Fibroblast of the aortic adventitia (primary cell): ENCODE measurements at places on chromosomes 3 and 15. TPM values are rescaled to one million over a fixed set of nuclear protein-coding genes. Genes with fewer than 3 reads are reported as not detected.

DNA sequence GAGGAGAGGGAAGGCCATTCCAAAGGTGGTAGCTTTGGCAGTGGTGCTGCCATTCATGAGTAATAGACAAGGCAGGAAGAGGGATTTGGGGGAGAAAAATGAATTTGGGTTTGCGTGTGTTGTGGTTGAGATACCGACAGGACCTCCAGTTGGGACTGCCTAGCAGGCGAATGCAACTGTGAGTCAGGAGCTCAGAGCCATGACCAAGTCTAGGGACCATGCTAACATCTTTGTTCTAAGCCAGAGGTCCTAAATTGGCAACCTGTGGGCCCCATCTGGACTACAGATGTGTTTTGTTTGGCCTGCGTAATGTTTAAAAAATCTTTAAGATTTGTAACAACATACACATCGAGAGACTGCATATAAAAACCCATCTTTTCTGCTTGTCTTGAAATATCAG, 61.6 kb downstream of the SAMMSON start:
- no peak for DNase-seq

DNA sequence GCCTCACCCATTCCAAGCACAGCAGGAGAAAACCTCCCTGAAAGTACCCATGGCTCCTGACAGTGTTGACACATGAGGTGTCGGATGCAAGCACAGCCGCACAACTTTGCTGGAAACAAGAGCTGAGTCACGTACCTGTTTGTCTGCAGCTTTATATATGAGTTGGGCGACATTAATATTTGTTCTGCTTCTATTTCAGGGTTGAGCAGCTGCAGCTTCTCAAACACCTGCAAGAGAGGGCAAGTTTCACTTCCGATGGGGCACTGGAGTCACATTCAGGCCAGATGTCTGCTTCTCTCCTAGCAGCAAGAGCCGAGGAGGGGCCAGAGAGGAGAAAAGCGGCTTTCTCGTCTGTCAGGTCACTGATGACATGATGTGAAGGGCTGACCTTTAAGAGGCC, 88.0 kb downstream of the NUP210 start:
- no peak for DNase-seq

GRCh38 chr3:54999811-55000210, 72.0 kb upstream of the LRTM1 start:
- no peak for DNase-seq

DNA sequence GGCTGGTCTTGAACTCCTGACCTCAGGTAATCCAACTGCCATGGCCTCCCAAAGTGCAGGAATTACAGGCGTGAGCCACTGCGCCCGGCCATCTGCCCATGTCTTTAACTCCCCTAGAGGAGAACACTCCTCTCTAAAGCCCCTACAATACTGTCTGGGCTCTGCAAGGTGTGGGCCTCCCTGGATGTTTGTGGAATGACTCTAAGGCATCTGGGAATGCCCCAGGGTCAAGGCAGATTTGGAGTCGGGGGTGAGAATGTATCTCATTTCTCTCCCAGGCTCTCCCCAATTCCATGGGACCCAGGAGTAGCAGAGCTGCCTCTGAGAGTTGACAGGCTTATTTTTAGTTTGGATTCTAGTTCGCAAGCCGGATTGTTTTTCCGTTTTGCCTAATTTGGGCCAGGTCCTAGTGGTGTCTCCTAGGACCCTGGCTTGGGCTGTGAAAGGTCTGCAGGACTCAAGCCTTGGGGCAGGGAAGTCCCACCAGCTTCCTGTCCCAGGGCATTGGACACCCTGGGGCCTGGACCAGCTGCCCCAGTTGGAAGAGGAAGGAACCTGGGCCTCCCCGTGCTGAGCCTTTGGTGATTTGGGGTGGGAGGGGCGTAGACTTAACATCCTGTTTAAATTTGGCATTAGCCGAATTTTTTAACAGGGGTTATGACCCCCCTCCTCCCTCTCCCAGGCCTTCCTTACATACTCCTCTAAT, 53.5 kb downstream of the MAGEF1 start:
- no peak for DNase-seq

DNA sequence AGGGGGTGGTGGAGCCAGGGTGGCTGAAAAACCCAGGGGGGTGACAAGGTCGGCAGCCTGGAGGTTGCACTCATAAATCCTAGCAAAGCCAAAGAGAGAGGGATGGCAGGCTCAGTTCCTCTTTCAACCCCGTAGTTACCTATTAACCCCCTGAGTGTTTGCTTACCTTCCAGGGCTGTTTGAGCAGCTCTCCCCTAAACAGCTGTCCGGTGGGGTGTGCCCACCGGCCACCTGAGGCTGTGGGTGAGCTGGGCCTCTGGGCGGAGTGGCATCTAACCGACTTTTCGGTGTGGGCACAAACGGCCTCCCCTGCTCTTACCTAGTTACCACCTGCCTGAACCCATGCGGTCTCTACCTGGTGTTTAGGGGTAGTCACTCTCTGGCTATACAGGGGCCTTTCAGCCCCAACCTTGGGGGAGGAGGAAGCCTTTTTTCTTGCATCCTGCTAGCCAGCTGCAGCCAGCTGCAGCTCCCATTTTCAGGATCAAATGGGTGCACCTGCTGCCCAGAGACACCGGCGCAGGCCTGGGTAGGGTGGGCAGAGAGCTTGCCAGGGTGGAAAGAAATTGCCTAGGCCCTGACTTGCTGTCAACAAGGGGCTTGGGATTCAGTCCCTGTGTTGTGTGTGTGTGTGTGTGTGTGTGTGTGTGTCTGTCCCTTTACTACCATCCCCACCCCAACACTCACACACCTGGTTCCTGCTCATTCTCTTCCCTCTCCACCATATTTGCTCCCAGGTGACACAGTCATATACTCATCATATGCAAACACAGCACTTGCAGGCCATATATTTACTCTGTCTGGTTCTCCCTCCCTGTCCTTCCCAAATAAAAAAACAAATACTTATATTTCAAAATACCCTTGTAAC, 3.7 kb downstream of the DLL4 start:
- no peak for DNase-seq

GRCh38 chr3:78090382-78090781, 1050.5 kb downstream of the ROBO2 start:
- DNase-seq, result no peak

GRCh38 chr15:59232476-59232875, 25.8 kb downstream of the LDHAL6B start:
- peak; percentile 88 for DNase-seq

GRCh38 chr15:48688493-48688892, 43.0 kb upstream of the FBN1 start:
- no peak for DNase-seq

- no peak for DNase-seq
Measured at GRCh38 chr3:161345023-161345422, 26.3 kb downstream of the SPTSSB start.

- DNase-seq, result no peak
Measured at GRCh38 chr3:78951342-78951945, 816.4 kb downstream of the ROBO1 start.

DNA sequence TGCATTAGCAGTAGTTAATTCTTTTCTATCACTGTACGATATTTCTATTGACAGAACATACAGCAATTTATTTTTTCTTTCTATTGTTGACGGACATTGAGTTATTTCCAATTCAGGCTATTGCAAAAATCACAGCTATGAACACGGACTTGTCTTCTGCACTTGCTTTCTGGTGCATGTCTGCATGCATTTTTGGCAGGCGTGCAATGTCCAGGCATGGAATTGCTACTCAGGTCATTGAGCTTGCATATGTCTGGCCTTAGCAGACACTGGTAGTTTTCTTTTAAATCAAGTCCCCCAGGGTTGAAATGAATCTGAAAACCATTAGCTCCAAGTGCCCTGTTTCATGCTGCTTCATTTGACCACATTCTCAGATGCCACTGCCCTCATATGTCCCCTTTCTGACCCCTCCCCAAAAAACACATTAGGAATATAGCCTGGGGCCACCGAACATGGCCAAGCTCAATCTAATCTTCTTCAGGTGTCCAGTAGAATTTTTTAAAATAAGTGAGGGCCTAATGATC, 72.8 kb downstream of the LRIG1 start:
- DNase-seq, result no peak

DNA sequence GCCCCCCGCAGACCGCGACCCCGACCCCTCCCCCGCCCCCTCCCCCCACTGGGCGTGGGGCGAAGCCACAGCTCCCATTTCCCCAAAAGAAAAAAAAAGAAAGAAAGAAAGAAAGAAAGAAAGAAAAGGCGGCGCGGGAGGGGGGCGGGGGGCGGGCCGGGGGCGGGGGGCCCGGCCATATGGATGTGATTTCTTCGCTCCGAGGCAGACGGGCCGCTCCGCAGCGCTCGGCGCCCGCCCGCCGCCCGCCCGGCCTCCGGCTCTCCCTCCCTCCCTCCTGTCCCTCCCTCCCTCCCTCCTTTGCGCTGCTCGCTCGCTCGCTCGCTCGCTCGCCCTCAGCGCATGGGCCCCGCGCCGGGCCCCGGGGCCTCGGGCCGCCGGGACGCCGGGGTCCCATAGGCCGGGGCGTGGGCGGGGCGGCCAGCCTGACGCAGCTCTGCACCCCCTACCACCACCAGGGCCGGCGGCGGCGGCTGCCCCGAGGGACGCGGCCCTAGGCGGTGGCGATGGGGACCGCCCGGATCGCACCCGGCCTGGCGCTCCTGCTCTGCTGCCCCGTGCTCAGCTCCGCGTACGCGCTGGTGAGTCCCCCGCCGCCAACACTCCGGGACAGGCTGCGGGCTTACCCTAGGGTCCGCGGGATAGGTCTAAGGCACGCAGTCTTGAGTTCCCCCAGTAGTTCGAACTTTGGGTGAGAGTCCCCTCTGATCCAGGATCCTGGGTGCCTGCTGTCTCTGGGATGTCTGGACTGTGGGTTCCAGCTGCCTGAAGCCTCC, 5.7 kb downstream of the PTH1R start:
- peak; percentile 14 for DNase-seq

DNA sequence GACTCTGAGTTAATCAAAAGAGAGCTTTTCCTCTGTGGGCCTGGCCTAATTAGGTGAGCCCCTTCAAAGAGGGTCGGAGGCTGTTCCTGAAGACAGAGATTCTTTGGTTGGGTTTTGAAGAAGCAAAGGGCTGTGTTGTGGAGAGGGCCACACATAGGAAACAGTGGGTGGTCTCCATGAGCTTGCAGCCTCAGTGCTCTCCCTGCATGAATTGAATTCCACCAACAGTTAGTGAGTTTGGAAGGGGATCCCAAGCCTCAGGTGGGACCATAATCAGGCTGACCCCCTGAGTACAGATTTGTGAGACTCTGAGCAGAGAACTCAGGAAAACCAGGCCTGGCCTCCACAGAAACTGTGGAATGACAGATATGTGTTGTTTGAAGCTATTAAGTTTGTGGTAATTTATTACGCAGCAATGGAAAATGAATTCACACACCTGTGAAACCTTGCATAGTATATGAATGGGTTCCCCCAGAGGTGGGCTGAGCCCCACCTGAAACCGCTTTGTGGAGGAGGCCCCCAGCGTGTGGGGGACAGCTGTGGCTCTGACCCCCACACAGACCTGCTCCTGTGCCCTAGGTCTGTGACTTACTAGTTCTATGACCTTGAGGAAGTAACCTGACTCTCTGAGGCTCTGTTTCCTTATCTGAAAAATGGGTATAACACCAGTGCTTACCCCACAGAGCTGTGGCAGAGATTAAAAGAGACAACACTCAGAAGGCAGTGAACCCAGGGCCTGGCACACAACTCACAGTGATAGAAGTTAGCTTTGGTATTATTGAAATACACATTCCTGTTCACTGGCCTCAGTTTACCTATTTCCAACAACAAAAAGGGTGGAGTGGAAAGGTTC, 431.3 kb downstream of the FOXP1 start:
- DNase-seq, result no peak

CYP8B1 gene
- total RNA-seq, result not detected in 2 replicates

OXTR gene
- 6.1 and 7.0 TPM in 2 replicates for total RNA-seq

CASR gene
- not detected in 2 replicates for total RNA-seq

PPP1R14D gene
- not detected in 2 replicates for total RNA-seq

RASGRF1 gene
- total RNA-seq, result not detected in 2 replicates
